Panc1 (cell line): ENCODE measurements at places on chromosomes 16 and 17. TPM values are rescaled to one million over a fixed set of nuclear protein-coding genes. Genes with fewer than 3 reads are reported as not detected.

GRCh38 chr17:77865112-77865611 lies 93.3 kb upstream of the TNRC6C start:
- DNase-seq: no peak

DNA sequence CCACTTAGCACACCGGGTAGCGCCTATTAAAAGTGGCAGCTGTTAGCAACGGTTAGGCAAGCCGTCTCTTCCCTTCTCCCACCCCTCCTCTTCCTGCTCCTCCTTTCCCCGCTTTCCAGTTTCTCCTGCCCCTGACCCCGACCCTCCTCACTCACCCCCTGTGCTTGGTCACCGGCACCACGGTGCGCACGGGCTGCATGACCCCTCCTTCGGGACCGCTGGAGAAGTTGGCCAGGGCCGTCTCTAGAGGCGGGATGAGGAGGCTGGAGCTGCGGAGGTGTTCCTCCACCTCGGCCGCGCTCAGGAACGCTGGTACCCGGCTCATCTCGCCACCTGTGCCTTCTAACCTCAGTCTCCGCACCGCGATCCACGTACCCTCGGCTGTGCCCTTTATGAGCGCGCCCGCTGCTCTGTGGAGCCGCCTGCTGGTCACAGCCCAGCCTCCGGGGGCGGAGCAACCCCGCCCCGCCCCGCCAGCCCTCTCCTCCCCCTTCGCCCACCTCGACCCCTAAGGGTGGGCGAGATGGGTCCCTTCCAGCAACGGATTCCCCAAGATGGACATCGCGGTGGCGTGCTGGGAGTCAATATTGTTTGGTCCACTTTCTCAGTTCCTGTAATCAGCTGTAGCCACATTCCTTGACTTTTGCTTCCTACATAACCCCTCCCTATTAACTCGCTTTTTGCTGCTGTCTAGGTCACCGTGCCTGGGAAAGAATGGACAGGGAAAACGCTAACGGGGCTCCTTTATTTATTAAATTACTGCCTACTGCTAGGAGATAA lies at the start of gene CRYM:
Gene CRYM, minus strand, starts transcription at position 364 of the 780 bp plus-strand sequence. Its CDS starts 39 bp downstream, at position 325.
- DNase-seq: no peak

DNA sequence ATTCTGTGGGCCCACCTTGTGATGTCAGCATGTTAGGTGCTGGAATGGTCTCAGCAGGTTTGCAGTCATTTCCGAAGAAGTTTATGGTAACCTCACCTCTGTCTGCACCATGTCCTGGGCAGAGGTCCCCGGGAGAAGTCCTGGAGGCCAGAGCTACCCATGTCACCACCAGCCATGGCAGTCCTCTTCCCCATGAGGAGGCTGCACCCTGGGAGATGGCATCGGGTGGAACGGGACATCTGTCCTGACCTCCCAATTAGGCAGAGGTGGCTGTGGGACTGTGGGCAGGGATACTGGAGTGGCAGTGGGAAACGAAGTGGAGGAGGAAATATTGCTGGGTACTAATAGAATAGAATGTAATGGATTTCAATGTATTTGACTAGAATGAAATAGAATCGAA lies 511.8 kb upstream of the WSB1 start:
- no peak for DNase-seq

DNA sequence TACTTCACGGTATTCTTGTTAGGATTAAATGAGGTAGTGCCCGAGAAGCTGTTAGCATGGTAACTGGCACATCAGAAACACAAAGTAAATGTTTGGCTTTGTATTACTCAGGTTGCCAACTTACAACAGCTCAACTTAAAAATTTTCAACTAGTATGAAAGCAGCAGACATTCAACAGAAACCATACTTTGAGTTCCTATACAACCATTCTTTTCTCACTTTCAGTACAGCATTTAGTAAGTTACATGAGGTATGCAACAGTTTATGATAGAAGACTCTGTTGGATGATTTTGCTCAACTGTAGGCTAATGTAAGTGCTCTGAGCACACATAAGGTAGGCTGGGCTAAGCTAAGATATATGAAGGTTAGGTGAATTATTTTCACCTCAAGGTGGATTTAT lies 7.7 kb downstream of the CENPN start:
- DNase-seq: no peak

DNA sequence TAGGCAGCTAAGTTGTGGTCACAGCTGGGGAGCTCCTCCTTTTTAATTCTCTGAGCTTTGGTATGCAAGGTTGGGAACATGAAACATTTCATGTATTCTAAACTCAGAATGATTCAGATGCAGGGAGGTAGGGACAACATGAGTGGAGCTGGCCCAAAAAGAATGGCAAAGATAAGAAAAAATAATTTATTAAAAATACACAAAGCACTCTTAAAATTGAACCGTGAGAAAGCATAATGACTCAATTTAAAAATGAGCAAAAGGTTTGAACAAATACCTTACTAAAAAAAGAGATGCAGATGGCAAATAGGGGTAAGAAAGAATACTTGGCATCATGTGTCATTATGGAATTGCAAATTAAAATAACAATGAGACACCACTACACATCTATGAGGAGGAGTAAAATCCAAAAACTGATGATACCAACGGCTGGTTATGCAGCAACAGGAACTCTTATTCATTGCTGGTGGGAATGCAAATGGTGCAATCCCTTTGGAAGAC lies 175.6 kb upstream of the IRX3 start:
- DNase-seq: no peak

- no peak for DNase-seq
Observed at GRCh38 chr17:48841395-48841831, 10.6 kb downstream of the CALCOCO2 start.

DNA sequence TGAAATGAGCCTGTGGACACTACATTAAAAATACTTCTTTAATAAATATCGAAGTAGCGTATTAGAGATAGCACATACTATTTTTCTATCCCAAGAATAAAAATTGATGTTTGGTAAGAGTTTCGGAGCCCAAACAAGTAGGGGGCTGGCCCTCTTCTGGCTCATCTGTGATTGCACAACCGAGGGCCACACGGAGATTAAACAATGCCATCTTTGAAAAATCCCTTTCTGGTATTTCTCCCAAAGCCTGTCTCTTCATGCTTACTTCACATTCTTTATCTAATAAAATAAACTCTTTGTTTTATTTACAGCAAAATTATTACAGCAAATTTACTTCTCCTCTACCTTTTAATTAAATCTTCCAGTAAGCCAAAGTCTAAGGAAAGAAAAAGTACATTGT lies 9.6 kb upstream of the MYH11 start:
- no peak for DNase-seq

DNA sequence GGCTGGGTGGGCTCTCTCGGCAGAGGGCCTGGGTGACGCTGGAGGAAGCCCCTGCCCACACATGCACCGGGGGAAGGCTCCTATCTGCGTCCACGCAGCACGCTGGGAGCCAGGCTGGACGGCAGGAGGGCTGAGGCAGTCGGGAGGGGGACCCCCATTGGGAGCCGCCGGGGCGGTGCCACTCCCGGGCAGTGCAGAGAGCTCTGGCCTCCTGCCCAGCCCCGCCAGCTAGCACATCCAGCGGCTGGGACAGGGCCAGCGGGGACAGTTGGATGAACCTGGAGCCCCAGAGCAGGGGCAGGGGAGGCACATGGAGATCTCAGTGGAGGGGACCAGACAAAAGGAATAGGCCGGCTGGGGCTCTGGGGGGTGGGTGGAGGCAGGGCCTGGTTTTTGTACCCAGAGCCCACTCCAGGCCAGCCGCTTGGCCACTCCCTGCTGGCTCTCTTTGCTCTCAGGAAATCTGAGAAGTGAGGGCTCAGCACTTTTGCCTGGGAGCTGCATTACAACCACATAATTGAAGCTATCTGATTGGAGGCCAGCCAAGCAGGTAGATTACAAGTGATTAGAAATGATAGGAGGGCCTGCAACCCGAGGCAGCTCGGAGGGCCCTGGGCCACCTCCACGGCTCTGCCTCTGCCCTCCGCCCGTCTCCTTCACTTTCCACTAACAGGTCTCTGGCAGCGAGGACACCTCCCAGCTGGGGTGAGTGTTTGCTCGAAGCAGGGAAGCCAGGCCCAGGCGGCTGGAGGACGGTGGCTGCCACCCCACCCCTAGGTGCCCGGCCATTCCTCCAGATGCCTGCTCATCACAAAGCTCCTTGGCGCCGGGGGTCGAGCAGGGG lies 40.1 kb downstream of the ENGASE start:
- no peak for DNase-seq

DNA sequence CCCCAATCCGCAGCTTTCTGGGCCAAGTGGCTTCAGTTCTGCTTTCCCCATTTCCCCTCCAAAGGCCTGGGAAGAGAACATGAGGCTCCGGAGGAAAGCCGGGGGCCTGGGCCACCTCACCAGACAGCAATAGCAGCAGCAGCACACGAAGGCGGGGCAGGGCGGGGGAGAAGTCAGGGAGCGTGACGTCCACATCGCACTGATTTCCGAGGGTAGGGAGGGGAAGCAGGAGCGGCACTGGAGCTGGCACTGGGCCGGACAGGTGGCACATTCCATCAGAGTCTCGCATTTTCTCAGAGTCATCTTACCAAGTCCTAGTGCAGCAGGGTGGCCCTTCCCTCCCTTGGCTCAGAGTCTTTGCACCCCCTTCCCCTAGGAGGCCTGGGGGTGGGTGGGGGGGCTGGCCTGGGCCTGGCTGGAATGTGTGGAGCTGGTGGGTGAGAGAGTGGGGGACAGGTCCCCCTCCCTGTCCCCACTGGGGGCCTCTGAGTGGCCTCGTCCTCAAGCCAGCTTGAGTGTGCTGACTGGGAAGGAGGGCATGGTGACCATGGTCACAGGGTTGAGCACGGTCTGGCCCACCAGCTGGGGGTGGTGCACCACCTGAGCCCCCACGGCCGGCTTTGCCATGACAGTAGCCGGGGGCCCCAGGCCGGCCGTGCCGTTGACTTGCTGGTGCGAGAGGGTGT lies 14.3 kb downstream of the MNT start:
- no peak for DNase-seq

GRCh38 chr17:81317961-81318605 lies 23.0 kb upstream of the SLC38A10 start:
- no peak for DNase-seq

GRCh38 chr17:74187761-74188160 lies 15.7 kb upstream of the RPL38 start:
- no peak for DNase-seq

GRCh38 chr17:68719431-68719830 lies 118.3 kb upstream of the FAM20A start:
- DNase-seq: no peak

- DNase-seq: no peak
Observed at GRCh38 chr16:19601083-19601976, 45.8 kb downstream of the VPS35L start.

- DNase-seq: no peak
Observed at GRCh38 chr17:29710891-29711418, 88.2 kb upstream of the CORO6 start.

DNA sequence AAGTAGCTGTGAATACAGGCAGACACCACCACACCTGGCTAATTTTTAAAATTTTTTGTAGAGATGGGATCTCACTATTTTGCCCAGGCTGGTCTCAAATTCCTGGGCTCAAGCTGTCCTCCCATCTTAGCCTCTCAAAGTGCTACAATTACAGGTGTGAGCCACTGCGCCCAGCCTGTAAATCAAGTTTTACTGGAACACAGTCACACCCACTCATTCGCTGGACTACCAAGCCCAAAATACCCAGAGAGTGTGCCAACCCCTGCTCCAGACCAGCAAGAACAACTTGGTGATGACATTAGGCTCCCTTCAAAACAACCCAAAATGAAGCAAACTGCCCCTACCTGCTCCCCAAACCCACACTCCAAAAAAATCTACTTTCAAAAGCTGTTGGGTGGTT lies 36.0 kb downstream of the TVP23A start:
- no peak for DNase-seq

DNA sequence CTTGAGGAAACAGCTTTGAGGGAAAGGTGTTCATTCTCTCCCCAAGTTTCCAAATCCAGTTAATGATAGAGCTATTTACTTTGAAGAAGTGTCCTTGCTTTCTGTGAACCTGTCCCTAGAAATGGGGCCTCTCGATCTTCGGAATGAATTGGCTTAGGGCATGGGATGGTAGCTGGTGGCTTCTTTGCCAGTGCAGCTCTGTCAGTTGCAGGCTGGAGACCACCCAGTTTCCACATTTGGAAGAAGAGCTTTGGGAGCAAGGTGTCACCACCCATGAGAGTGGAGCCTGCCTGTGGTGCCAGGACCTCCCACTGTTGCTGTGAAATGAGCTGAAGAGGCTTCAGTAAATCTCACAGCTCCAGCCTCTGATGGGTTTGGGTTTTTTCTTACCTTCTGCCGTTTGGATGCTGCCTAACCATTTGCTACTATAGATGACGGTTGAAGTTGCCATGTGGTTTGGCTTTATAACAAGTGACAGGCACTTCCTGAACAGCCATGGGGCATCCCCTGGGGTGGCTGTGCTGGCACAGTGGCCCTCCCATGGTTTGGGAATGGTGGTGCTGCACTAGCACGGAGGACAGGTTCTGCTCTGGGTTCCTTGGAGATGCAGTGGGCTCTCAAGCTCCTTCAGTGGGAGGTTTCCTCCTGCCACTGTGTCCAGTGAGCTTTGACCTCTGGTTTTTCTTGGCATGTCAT lies 19.5 kb upstream of the SLC5A10 start:
- no peak for DNase-seq

Gene ALOXE3
- 0.46 TPM for total RNA-seq

Gene HOXB8
- total RNA-seq: 45.9 TPM

Gene DHX58
- 9.7 TPM for total RNA-seq

Gene IGSF6
- total RNA-seq: 0.23 TPM

Gene CNTD1
- total RNA-seq: 0.13 TPM
